Putamen (tissue), 1 donor: ENCODE measurements at places on chromosomes 7 and 10.

GRCh38 chr7:33905389-33906032 is at the start of gene BMPER:
BMPER (plus strand) TSS chr7:33905539; CDS start chr7:33905614, 75 bp downstream.
- peak; percentile 21 for DNase-seq

DNA sequence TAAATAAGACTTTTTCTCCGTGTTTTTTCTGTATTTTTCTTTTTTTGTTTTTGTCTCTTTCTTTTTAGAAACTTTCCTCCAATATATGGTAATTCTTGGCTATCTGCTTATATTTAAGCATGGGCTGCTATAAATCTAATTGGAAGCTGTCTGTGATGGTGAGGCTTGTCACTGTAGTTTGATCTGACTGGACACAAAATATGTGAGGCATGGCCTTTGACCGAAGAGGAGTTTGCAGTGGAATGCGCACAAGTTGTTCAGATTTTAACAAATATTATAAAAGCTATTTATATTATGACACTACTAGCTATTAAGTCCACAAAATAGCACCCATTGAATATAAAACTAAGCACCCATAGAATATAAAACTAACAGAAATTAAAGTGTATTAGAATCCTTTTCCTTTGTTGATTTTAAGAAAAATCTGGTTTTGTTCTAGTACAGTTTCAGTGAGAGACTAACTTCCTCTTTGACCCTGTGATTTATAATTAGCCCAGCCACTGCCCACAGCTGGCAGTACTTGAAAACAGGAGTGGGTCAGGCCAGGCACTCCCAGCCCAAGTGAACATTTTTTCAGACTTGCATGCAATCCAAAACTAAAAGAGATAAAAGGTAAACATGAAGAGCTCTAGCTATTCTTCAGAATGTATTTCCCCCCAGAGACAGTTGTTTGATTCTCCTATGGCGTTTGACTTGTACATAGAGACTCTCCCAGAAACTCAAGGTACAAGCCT is 69.9 kb upstream of the FGL2 start:
- no peak for DNase-seq

- DNase-seq, result peak; percentile 74
Measured at GRCh38 chr10:43606323-43607198, at the start of gene ZNF485. ZNF485 (plus strand) TSS chr10:43606438; CDS start chr10:43607051, 613 bp downstream.

DNA sequence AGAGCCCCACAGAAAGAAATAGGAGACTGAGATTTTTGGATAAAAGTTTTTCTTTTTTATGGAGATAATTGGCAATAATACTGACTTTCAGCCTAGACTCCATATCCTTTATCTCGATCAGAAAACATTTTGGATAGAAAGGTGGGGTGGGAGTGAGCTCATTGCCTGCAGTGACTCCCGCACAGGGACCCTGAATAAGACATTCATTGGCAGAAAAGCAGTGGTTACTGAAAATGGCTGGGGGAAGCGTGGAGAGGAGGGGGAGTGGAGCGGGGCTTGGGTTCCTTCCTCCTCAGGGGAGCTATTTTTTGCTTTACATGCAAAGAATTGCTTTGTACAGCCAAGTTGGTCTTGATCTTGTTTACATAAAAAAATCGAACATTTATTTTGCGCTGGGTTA is 90.4 kb upstream of the BMPER start:
- no peak for DNase-seq

DNA sequence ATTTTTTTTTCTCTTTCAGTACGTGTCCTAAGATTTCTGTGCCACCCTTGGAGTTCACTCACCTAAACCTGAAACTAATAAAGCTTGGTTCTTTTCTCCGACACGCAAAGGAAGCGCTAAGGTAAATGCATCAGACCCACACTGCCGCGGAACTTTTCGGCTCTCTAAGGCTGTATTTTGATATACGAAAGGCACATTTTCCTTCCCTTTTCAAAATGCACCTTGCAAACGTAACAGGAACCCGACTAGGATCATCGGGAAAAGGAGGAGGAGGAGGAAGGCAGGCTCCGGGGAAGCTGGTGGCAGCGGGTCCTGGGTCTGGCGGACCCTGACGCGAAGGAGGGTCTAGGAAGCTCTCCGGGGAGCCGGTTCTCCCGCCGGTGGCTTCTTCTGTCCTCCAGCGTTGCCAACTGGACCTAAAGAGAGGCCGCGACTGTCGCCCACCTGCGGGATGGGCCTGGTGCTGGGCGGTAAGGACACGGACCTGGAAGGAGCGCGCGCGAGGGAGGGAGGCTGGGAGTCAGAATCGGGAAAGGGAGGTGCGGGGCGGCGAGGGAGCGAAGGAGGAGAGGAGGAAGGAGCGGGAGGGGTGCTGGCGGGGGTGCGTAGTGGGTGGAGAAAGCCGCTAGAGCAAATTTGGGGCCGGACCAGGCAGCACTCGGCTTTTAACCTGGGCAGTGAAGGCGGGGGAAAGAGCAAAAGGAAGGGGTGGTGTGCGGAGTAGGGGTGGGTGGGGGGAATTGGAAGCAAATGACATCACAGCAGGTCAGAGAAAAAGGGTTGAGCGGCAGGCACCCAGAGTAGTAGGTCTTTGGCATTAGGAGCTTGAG is at the start of gene CFTR:
TSS of gene CFTR (plus strand) at position 801 of the 830 bp plus-strand sequence. CDS start 70 bp downstream, outside the sequence.
- no peak for DNase-seq

- DNase-seq, result no peak
Measured at GRCh38 chr10:84499846-84500245, 171.5 kb downstream of the CCSER2 start.
